GM23248 (cell line): ENCODE measurements at places on chromosomes 11 and 22. TPM values are rescaled to one million over a fixed set of nuclear protein-coding genes. Genes with fewer than 3 reads are reported as not detected.

- DNase-seq = peak; percentile 14
These were observed 54.4 kb downstream of the TMEM135 start for GRCh38 chr11:87092159-87092558.

DNA sequence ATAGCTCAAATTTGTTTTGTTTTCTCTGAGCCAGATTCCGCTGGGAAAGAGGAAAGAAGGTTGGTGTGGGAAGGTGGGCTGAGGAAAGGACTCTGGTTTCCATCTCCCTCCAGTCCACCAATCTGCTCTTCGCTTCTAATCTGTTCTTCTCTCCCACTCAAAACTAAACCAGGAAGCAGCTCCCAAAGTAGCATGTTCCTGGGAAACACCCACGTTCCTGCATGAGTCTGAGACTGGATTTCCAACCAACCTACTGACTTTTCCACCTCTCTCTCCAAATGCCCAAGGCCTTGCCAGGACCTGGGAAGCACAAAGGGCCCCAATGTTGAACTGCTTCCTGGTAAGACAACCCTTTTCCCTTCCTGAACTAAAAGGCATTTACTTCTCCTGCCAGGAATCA is 110.2 kb downstream of the WT1 start:
- no peak for DNase-seq

DNA sequence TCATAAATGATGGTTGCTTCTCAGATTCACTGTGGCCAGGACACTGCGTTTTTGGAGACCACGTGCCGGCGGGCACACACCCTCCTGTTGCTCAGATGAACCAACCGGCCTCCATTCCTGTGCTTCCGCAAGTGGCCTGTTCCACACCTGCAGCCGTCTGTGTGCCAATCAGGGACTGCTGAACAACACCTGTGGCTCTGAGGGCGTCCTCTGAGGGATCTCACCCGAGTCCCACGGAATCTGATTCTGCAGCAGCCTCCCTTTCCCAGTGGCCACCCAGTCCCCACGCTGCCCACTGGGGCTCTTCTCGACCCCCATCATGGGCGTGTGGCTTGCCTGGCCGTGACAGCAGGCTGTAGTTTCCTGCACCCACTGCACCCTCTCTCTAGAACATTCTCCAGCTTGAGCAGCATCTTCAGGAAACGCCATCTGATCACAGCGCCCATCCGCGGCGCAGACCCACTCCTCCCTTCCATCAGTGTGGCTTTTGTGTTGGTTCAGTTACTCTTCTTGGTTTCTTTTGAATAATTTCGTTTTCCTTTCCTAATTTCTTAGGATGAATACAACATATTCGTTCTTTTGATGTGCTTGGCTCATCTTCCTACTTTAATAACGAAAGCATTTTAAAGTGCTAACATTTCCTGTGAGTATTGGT is 100.3 kb upstream of the SLC22A12 start:
- no peak for DNase-seq

CNTF gene
- 0.23 and 0.46 TPM in 2 replicates for polyA plus RNA-seq

C11orf98 gene
- polyA plus RNA-seq = 76.8 and 77.9 TPM in 2 replicates

LGALS12 gene
- not detected in 2 replicates for polyA plus RNA-seq

DNA sequence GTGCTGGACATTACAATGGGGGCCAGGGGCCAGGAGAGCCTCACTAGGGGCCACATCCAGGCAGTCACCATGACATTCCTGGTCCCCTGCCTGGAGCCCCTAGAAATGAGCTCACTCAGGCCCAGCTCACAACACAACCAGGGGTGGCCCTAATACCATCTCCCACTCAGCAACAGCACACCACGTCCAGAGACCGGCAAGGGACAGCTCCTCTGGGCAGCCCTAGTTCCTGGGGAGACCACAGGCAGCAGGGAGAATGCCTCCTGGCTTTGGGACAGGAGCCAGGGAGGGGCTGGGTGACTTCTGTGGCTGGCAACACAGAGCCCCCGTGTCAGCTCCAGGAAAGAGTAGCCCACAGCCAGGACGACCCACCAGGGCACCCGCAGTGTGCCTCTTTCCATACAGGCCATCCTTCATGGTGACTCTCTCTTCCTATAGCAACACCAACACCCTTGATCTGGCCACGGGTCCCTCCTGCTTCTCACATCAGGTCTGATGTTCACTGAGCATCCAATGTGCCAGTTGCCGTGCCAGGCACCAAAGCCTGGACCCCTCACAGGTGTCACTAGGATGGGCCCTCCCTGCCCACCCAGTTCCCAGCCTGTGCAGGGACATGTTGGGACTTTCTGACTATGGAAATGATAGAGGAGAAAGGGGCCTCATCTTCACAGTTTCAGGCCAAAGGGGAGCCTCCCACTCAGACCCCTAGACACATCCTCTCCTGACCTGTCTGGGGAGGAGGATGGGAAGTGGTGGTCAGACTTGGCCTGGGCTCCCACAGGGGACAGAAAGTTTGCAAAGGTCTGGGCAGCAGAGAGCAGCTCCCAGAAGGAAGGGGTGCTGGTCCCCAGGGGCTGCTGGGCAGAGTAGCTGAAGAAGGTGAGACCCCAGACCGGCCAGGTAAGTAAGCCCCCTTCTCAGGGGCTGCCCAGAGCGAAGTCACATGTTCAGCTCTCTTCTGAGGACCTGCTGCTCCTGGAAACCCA is 43.2 kb downstream of the IGLL5 start:
- DNase-seq = no peak

DNA sequence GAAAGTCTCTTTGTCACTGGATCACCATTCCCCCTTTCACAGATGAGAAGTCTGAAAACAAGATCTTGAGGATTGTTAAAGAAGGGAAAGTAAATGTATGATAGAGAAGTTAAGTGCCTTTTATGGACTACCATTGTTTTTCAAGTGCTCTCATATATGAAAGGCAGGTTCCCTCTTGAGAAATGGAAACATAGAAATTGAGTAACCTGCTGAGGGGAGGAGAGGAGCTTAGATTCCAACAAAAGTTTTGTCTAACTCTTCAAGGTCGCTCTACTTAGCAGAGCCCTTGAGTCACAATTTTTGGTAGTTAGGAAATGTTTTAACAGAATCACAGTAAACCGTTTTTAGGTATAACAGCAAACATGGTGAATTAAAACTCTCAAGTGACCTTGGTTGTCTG is 80.1 kb downstream of the SVIP start:
- no peak for DNase-seq

DNA sequence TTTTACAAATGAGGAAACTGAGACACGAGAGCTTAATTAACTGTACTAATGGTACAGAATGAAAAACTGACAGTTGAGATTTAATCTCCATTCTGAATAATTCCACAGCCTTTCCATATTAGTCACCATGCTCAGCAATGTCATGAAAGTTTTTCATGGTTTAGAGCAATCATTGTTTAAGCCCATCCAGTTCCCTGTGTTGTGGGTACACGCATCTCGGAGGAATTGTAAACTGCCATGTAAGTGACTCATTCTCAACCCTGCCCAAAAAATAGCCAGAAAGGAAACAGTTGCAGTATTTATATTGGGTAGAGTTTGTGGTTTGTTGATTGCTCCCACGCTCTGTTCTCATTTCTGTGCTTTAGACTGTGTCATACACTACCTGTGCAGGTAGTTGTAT is 1790.8 kb downstream of the LRRC4C start:
- no peak for DNase-seq

GRCh38 chr11:36703055-36703404 is 105.0 kb upstream of the RAG2 start:
- no peak for DNase-seq
